NCI-H526 treated with DMSO at 0.1 percent for 48 hours (cell line): ENCODE measurements at places on chromosomes 2 and 18.
A peak's percentile ranks its signal among the peaks of the same experiment; 100 is the strongest.

- DNase-seq = no peak
Measured at GRCh38 chr18:7117390-7118355, at the start of gene LAMA1. TSS of gene LAMA1 (minus strand) at chr18:7117797. CDS start at chr18:7117720, 77 bp downstream.

DNA sequence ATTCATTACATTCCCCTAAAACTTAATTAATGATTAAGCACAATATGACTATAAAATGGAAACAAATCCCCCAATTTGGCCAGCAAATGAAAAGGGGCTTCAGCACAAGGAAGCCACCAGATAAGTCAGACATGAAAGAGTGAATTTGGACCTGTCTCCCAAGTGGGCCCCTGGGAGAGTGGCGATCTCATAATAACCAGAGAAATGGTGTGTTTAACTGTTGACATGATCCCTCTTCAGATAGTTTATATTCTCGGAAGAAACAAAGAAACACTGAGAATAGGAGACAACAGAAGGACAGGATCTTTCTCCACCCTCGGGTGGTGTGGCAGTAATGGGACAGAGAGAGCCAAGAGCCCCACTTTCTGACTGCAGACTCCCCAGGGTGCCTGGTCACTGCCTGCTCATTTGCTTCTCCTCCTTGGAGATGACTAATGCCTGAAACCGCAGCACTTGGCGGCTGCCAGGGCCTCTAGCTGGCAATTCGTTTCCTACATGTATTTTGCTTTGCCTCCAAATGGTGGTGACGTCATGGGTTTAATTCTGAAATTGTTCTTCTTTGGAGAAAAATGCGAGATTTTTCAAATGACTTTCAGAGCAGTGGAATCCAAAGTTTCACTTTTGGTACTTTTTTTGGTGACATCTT is 46.4 kb upstream of the SPP2 start:
- DNase-seq = no peak

DNA sequence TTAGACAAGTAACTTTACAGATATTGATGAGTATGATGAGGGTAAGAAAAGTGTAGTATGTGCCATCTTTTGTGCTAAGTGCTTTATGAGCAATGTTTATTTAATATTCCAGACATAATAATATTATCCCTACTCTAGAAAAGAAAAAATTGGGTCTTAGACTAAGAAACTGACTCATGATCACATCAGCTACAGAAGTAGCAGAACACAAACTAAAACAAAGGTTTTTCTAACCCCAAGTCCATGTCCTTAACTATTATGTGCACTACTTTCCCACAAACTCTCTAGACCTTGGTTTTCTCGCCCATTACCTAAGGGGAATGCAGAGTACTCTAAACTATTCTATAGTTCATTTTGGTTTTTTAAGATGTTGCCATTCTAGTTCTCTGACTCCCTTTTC is 64.5 kb downstream of the BAZ2B start:
- no peak for DNase-seq

DNA sequence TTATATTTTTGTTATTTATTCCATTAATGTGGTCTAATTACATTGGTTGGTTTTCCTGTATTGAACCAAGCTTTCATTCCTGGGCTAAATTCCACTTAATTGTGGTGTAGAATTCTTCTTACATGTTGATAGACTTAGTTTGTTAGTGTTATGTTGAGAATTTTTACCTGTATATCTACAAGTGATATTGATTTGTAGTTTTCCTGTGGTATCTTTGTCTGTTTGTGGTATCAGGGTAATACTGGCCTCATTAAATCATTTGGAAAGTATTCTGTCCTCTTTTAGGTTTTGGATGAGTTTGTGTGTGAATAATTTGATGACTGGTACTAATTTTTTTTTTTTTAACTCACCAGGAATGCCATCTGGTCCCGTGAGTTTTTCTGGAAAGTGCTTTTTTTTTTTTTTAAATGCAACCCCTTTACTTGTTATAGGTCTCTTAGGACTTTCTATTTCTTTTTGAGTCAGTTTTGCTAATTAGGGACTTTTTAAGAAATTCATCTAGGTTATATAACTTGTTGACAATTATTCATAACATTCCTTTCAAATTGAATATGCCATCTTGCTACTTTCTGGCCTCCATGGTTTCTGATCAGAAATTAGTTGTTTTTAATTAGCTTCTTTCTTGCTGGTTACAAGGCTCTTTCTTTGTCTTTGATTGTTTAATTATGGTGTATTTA is 232.8 kb downstream of the CCDC85A start:
- no peak for DNase-seq

DNA sequence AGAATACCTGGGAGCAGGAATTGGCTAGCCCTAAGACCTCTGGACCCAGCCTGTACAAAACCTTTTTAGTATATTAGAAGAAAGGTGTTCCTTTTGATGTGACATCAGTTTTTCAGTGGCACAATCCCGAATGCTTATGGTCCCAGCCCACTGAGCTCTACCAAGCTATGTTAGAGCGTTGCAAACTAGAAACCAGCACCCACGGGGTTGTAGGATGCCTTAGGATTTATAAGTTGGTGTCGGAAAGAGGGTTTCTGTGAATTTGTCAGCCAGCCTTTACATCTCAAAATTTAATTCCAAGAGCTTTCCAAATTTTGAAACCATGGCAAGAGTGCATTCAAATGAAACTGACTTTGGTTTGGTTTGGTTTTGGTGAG is 499 bp upstream of the LMAN1 start:
- DNase-seq = peak; percentile 80

DNA sequence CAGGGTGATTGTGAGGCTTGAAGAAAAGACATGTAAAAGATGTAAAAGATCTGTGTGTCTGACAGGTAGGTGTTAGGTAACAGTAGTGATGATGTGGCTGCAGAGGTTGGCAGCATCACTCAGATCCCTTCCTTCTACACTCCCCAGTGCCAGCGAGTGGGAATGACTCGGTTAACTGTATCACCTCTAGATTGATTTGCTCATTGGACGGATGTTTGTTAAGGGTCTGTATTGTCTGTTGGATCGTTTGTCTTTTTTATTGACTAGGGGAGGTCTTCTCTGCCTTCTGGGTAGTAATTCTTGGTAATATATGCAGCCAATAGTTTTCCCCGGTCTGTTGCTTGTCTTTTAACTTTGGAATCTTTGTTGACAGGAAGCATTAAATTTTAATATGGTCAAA is 44.8 kb upstream of the CNGA3 start:
- no peak for DNase-seq

DNA sequence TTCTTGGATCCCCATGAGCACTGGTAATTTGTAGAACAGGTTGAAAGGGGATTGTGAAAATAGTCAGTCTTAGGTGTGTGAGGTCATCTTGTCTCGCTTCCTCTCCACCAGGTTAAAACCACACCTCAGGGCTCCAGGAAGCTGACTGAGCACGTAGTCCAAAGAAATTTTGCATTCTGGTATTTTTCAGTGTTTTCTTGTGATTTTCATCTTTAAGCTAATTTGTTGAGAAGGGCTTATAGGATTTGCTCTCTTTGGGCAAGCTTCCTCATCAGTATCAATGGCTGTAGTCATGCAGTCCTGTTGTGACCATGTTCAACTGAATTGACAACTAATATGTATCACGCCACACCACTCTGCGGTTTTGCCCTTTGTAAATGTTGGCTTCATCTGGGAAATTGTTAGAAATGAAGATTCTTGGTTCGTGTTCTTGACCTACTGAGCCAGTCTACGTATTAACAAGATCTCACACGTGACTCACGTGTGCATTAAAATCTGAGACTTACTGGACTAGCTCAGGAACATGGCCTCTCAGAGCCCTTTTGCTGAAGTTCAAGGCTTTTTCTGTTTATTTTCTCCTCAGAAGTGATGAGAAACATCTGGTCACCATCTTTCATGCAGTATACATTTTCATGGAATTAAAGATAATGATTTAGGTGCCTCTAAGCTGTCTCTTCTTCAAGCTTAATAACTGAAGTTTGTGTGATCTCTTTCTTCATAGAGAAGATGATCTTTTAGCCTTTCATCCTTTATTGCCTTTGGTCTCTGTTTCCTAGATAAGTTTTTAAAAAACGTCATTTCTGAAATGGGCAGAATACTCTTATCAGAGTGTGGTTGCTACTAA is 32.8 kb downstream of the FMNL2 start:
- DNase-seq = no peak

DNA sequence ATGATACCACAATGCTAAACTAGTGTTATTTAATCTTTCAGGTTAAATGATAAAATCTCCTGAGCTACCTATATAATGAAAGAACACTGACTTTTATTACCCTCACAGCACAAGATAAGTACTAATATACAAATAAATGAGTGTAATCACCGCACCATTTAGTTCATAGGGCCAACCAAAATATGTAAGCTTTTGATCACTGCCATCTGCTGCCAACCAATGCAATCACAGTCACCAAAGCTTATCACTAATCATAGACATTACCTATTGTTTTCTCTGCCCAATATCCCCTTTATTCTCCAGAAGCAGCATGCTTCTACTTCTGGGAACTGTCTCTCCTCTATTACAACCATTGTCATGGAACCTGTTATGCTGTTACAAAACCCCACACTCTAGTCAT is 151.6 kb upstream of the LRATD1 start:
- no peak for DNase-seq

DNA sequence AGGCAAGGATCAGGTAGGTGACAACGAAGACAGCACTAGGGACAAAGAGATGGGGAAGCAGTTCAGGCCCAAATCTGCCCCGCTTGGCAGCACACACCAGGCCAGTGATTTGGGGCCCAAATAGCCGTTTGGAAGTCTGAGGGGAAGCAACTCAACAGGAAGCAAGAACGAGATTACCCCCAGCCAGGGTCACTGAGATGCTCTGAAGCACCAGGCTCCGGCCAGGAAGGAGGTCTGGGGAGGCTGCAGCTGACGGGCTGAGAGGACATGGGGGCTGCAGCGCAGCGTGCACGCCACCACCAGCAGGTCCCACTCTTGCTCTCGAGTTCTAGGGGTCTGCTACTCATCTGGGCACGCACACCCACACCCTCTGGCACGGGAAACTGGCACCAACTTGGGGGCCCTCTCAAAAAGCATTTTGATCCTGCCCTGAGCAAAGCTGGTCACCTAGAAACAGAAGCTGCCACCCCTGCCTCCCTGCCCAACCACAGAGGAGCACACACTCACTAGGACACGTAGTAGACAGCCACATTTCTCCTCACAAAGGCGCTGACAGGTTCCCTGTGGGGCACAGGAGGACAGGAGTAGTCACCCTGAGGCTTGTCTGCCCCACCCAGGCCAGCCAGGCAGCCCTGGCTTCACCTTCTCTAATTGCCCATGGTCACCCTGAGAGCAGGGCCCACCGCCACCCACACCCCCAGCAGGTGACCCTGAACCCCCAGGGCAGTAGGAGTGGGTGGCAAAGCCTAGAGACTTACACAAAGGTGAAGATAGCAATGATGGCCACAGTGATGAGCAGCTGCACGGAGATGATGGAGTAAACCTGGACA is 8.4 kb downstream of the PNKD start:
- no peak for DNase-seq

DNA sequence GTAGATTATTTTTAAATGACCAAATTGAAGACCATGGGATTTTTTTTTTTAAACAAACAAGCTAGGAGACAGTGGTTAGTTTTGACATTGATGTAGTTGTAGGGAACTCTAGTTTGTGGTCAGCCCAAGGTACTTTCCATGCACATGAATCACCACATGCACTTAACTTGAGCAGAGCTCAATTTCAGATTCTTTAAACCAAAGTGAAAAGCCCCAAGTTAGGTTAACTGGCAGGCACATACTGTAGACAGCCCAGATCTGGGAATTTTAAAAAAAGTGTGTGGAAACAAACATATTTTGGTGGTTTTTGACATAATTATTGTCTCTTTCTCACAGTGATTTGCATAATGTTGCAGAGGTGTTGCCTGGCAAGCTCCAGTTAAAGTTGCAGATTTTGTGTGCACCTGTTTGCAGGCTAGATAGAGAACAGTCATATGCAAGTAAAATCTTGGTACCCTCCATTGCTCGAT is 88.4 kb downstream of the BCL2L11 start:
- DNase-seq = no peak

DNA sequence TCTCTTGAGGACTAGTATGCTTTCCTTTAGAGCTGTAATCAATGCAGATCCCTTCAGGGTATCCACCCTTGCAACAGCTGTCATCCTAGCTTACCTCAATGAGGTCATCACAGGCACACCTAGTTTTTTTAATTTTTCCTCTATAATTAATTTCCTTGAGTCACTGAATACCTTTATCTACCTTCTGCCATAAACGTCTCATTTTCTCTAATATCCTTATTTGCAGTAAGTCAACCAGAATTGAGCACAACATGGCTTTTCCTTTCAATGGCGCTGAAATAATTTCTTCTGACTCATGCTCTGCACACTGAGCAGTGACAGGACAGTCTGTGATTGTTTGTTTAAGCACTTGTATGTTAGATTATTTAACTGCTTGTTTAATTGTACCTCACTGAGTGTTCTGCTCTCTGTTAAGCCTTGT is 49.4 kb downstream of the ETAA1 start:
- no peak for DNase-seq

- DNase-seq = no peak
Measured at GRCh38 chr2:148593421-148593820, 51.1 kb upstream of the EPC2 start.

- DNase-seq = no peak
Measured at GRCh38 chr2:186425576-186425975, 60.5 kb upstream of the ZC3H15 start.

DNA sequence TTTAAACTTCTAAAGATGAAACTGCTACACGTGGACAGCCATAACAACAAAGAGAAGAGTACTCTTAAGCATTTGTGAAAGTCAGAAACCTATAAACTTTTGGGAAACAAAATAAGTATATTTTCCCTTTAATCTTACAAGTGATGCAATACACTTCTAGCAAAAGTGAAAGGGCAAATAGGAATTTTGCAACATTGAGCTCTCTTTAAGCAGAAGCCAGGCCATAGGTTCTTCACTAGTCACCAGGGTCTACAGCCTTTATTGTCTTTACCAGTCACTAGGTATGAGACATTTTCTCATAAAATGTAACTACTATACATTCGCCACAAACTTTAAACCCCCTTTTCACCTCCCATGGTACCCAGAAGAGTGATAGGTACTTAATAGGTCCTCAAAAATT is 37.5 kb downstream of the SCN1A start:
- DNase-seq = no peak

DNA sequence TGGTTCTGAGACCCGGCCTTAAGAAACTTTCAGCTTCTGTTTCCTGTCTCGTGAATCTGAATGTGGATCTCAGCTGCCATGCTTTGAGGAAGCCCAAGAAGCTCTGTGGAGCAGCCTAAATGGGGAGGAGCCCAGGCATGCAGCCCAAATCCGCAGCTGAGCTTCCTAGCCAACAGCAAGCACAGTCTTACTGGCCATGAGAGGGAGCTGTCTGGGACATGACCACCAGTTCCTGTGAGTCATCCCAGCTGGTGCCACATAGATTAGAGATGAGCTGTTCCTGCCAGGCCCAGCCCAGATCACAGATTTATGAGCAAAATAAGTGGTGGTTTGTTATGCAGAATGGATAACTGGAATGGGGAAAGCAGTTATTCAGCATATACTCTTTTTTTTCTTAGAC is 224.4 kb upstream of the APCDD1 start:
- no peak for DNase-seq

- no peak for DNase-seq
Measured at GRCh38 chr2:43312755-43313641, 86.6 kb upstream of the ZFP36L2 start.
